ENCODE measurements at places on chromosomes 5 and 9. TPM values are rescaled to one million over a fixed set of nuclear protein-coding genes. Genes with fewer than 3 reads are reported as not detected.

GRM6 gene
- total RNA-seq = not detected

PLPP1 gene
- total RNA-seq = 102 TPM

NME5 gene
- total RNA-seq = 2.0 TPM

GLRA1 gene
- total RNA-seq = not detected

ZNF300 gene
- total RNA-seq = 1.5 TPM

SOWAHA gene
- 0.08 TPM for total RNA-seq

PLCXD3 gene
- 63.8 TPM for total RNA-seq

CCDC180 gene
- 2.2 TPM for total RNA-seq

GABRA1 gene
- not detected for total RNA-seq

TMEM252 gene
- total RNA-seq = not detected

All from cardiac septum (tissue), 1 donor.